Kidney (tissue), 22 donors: ENCODE measurements at places on chromosomes 4 and X. TPM values are rescaled to one million over a fixed set of nuclear protein-coding genes. Genes with fewer than 3 reads are reported as not detected.
A peak's percentile ranks its signal among the peaks of the same experiment; 100 is the strongest.

- DNase-seq: no peak
Observed at GRCh38 chr4:185346975-185347601, 48.6 kb downstream of the LRP2BP start.

- no peak for DNase-seq
Observed at GRCh38 chr4:143411527-143412419, 75.1 kb downstream of the GAB1 start.

GRCh38 chrX:134883137-134883700 is 107.6 kb upstream of the SMIM10 start:
- no peak for DNase-seq

The NAA11 gene
- polyA plus RNA-seq: not detected

DNA sequence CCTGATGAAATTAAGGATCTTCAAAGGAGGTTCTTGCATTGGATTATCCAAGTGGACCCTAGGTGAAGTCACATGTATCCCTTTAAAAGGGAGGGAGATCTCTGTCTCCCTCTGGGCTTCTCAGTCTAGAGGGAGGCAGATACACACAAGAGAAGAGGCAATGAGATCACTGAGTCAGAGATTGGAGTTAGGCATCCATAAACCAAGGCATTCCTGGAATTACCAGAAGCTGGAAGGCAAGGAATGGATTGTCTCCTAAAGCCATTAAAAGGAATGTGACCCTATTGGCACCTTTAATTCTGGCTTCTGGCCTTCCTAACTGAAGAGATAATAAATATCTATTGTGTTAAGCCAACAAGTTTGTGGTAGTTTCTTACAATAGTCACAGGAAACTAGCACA is 383.2 kb downstream of the PACRGL start:
- no peak for DNase-seq

DNA sequence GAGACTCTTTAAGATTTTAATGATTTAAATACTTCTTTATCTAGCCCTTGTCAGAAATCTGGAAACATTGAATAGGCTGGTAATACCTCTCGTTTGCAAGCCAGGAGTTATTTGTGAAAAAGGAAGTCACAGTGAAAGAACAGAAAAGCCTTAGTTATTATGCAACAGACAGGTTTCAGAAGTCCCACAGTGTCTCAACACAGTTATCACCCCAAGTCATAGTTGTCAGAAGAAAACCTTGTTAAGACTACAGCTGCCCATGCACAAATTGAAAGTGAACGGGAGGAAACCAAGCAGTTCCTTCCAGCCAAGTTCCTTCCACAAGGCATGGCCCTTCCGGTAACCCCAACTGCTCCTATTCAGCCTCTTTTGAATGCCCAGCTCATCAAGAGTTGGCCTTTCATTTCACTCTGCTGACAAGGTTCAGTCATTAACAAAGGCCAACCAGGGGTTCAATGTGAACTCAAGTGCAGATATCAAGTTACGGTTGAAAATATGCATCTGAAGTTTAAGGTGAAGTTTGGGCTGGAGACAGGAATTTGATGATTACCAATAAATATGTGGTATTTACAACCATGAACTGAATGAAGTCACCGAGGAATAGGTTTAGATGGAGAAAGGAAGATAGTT is 15.6 kb downstream of the ALPK1 start:
- DNase-seq: no peak

DNA sequence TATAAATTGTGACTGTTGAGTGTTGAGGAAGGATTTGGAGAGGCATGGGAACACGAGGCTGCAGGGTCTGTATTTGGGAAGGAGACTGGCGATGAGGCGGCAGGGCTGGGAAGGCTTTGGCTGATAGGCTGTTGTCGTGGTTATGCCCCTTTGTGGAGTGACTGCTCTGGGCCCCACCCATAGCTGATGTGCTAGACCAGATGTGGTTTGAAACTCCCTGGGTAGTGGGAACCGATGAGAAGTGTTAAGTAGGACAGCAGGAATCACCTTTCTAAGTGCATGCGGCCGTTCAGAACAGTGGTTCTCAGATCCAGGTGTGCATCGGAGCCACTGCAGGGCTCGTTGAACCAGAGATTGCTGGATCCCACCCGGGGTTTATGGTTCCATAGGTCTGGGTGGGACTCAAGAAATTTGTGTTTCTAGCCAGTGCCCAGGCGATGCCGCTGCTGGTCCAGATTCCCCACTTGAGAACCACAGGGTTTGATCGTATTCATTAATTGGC is 42.3 kb downstream of the TBC1D14 start:
- peak; percentile 42 for DNase-seq

GRCh38 chrX:13082206-13083065 is 38.0 kb upstream of the FAM9C start:
- DNase-seq: no peak

The SCML2 gene
- 1.3 TPM for polyA plus RNA-seq

The NLGN3 gene
- polyA plus RNA-seq: 0.97 TPM

GRCh38 chr4:162450531-162451035 is 286.8 kb upstream of the FSTL5 start:
- no peak for DNase-seq

DNA sequence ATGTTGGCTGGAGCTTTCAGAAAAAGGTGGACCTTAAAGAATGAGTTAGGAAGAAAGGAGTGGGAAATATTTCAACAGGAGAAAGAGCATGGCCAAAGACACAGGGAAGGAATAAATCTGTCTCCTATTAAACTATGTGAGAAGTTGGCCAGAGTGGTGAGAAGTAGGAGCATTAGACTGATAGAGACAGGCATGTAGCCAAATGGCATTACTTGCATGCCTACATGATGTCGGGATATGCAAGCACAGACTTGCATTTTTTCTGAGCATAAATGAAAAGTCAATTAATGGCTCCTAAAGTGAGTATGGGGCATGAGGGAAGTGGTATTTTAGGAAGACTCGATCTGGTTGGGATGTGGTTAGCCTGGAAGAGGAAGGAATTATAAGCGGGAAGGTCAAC is 279.6 kb upstream of the PITX2 start:
- no peak for DNase-seq

The SLC4A4 gene
- polyA plus RNA-seq: 56.5 TPM

The ARR3 gene
- not detected for polyA plus RNA-seq

DNA sequence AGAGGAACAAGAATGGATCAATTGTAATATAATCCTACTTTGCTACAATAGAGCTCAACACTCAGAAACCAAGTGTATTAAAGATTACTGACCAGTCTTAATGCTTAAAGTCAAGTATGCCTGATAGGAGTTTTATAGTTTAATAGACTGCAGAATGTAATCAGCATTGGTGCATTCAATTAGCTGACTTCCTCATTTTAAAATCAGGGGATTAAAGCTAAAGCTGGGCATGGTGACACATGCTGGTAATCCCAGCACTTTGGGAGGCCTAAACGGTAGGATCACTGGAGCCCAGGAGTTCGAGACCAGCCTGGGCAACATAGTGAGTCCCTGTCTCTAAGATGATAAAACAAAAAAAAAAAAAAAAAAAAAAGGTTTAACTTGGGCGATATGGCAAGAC is 10.8 kb downstream of the HNRNPDL start:
- DNase-seq: no peak

The GUCY1B1 gene
- 13.2 TPM for polyA plus RNA-seq

DNA sequence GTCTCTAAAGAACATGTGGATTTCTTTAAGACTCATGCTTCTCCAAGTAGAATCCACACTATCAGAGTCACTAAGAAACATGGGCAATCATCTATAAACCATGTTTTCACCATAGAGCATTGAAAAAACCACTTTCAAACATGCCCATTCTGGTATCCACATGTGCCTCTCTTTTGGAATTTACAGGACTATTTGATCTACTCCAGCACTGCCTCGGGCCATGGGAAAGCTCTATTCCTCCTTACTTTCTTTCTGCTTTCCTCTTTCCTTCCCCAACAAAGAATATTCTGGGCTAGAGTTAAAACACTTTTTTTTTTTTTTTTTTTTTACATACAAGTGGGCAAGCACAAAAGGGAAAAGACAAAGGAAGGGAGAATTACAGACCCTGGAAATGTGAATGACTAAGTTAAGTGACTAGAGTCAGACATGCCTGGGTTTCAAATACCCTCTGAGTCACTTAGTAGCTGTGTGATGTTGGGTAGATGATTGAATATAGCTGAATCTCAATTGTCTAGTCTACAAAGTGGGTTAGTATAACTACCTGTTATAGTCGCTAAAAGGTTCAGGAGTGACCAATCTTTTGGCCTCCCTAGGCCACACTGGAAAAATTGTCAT is 847.7 kb upstream of the INTU start:
- no peak for DNase-seq
